ENCODE measurements at places on chromosomes 12 and 14. TPM values are rescaled to one million over a fixed set of nuclear protein-coding genes. Genes with fewer than 3 reads are reported as not detected.

The TMEM52B gene
- 0.24 TPM for total RNA-seq

The MAPK1IP1L gene
- total RNA-seq = 139 TPM

The GALNT16 gene
- total RNA-seq = 0.49 TPM

The GPR33 gene
- total RNA-seq = not detected
